Caco-2 (cell line): ENCODE measurements at places on chromosomes 16 and 17. TPM values are rescaled to one million over a fixed set of nuclear protein-coding genes. Genes with fewer than 3 reads are reported as not detected.

GNAO1 gene
- total RNA-seq, result 1.9 and 3.2 TPM in 2 replicates

SPSB3 gene
- 26.0 and 28.0 TPM in 2 replicates for total RNA-seq

HASPIN gene
- total RNA-seq, result 9.1 and 9.5 TPM in 2 replicates

VAT1L gene
- total RNA-seq, result not detected in 2 replicates

GRCh38 chr17:63431618-63431938, 14.5 kb downstream of the CYB561 start:
- no peak overlapping the region for H3K4me3 ChIP-seq
- no peaks in the 10 kb centered on the region for H3K27me3 ChIP-seq
- H3K36me3 ChIP-seq, result peaks cover 1% of the 10 kb centered on the region; the same call in 1 of the 2 replicates
- DNase-seq, result peak; percentile 4

- peak overlapping the region; percentile 49 for H3K4me3 ChIP-seq
- no peak for DNase-seq
- no peaks in the 10 kb centered on the region; the same call in 1 of the 2 replicates for H3K36me3 ChIP-seq
- H3K4me1 ChIP-seq, result no peaks in the 10 kb centered on the region
- no peak overlapping the region for H3K27ac ChIP-seq
Observed at GRCh38 chr17:7856011-7856810, 1.1 kb downstream of the NAA38 start.

DNA sequence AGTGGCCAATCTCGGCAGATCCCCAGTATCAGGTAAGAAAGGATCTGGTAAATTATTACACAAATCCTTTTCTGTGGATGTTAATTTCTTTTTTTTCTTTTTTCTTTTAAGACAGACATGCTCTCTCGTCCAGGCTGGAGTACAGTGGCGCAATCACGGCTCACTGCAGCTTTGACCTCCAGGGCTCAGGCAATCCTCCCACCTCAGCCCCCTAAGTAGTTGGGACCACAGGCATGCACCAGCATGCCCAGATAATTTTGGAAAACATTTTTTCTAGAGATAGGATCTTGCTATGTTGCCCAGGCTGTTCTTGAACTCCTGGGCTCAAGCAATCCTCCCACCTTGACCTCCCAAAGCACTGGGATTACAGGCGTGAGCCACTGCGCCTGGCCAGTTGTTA, 54.0 kb downstream of the GAS7 start:
- H3K4me3 ChIP-seq, result no peak overlapping the region
- no peaks in the 10 kb centered on the region for H3K4me1 ChIP-seq
- H3K36me3 ChIP-seq, result no peaks in the 10 kb centered on the region
- no peak overlapping the region for H3K27ac ChIP-seq
- DNase-seq, result no peak
- no peaks in the 10 kb centered on the region for H3K27me3 ChIP-seq

DNA sequence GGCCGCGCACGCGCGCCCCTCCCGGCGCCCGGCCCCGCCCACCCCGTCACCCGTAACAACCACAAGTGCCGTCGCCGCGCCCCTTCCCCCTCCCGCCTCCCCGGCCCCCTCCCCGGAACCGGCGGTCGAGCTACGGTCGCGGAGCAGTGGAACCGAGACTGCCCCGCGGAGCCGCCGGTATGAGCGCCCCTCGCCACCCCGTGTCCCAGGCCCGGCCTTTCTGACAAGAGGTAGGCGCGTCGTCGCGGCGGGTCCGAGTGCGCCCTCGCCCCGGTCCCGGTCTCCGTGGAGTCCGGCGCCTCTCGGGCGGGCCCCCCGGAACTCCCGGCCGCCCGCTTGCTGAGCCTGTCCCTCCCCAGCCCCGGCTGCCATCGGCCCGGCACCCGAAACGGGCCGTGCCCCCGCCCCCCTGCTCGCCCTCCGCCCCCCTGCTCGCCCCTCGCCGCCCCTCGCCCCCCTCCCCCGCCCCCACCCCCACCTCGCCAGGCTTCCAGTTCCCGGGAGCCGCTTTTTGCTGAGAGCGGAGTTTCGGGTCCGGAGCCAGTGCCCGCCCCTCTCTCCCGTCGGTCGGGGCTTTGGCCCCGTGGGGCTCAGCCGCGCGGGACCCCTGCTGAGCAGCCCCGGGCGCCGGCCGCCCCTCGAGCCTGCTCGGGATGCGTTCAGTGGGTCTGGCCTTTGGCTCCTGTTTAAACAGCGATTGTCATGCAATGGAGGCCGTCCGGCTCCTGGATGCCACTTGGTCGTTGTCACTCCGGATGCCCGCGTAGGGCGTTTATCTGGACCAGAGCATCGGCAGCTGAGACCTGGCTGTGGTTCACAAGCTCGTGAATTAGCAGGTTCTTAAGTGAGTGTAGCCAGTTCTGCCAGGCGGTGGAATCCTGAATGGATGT, at the start of gene SEC14L1:
SEC14L1 (plus strand) TSS at position 92 of the 890 bp plus-strand sequence. CDS start 2,628 bp downstream, outside the sequence.
- peak; percentile 61 for DNase-seq
- H3K36me3 ChIP-seq, result no peaks in the 10 kb centered on the region
- peaks cover 22% of the 10 kb centered on the region for H3K4me1 ChIP-seq

DNA sequence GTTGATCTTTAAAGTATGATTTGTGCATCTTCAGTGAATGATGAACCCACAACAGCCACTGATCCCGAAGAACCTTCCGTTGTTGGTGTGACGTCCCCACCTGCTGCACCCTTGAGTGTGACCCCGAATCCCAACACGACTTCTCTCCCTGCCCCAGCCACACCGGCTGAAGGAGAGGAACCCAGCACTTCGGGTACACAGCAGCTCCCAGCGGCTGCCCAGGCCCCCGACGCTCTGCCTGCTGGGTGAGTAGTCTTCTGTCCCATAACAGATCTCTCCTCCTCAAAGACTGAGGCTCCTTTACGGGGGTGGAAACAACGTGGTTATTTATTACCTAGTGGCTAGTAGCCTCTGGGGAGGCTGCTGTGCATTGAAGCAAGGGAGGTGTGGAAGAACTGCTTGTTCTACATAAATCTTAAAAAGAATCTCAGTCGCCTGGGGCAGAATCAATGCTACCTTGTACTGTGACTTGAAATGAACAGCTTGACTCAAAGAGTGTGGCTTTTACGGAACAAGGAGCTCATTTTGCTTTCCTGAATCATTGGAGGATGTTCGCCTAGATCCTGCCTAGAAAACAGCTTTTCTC, 63.0 kb upstream of the CLEC18A start:
- peak; percentile 14 for DNase-seq
- no peaks in the 10 kb centered on the region for H3K27me3 ChIP-seq
- H3K27ac ChIP-seq, result no peak overlapping the region
- no peaks in the 10 kb centered on the region; the same call in 1 of the 2 replicates for H3K4me1 ChIP-seq
- no peak overlapping the region for H3K4me3 ChIP-seq

DNA sequence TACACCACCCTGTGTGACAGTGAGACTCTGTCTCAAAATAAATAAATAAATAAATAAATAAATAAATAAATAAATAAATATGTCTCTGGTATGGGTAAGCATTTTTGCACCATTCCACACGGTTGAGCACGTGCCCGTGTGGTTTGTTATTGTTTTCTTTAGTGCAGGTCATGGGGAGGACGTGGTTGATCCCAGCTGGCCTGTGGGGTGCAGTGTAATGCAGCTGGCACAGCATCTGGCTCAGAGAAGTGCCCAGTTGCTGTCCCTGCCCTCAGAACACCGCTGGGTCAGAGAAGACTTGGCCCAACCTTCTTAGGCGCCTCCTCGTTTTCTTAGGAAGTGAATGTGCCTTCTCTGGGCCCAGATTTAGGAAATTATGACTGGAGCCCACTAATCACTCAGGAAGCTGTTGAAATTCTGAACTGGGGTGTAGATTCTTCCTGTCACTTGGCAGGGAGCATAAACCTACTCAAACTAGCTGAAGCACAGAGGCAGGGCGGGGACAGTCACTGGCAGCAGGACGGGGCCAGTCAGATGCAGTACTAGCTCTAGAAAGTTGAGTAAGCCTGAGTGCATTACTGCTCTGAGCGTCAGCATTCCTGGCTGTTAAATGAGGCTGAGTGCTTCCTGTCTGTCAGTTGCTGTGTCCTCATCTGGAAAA, 85.9 kb downstream of the SNX29 start:
- H3K4me1 ChIP-seq, result no peaks in the 10 kb centered on the region
- no peaks in the 10 kb centered on the region for H3K27me3 ChIP-seq
- H3K27ac ChIP-seq, result no peak overlapping the region
- no peaks in the 10 kb centered on the region; the same call in 1 of the 2 replicates for H3K36me3 ChIP-seq
- no peak for DNase-seq

GRCh38 chr16:8655184-8655717, 19.2 kb upstream of the ABAT start:
- peak; percentile 59 for DNase-seq
- H3K36me3 ChIP-seq, result no peaks in the 10 kb centered on the region
- H3K4me3 ChIP-seq, result no peak overlapping the region
- H3K27ac ChIP-seq, result no peak overlapping the region

- peaks cover 6% of the 10 kb centered on the region for H3K4me1 ChIP-seq
- H3K27ac ChIP-seq, result no peak overlapping the region
- H3K36me3 ChIP-seq, result no peaks in the 10 kb centered on the region
- no peak overlapping the region for H3K4me3 ChIP-seq
- H3K27me3 ChIP-seq, result no peaks in the 10 kb centered on the region; the same call in 1 of the 2 replicates
Observed at GRCh38 chr17:77859035-77859810, 99.3 kb upstream of the TNRC6C start.

DNA sequence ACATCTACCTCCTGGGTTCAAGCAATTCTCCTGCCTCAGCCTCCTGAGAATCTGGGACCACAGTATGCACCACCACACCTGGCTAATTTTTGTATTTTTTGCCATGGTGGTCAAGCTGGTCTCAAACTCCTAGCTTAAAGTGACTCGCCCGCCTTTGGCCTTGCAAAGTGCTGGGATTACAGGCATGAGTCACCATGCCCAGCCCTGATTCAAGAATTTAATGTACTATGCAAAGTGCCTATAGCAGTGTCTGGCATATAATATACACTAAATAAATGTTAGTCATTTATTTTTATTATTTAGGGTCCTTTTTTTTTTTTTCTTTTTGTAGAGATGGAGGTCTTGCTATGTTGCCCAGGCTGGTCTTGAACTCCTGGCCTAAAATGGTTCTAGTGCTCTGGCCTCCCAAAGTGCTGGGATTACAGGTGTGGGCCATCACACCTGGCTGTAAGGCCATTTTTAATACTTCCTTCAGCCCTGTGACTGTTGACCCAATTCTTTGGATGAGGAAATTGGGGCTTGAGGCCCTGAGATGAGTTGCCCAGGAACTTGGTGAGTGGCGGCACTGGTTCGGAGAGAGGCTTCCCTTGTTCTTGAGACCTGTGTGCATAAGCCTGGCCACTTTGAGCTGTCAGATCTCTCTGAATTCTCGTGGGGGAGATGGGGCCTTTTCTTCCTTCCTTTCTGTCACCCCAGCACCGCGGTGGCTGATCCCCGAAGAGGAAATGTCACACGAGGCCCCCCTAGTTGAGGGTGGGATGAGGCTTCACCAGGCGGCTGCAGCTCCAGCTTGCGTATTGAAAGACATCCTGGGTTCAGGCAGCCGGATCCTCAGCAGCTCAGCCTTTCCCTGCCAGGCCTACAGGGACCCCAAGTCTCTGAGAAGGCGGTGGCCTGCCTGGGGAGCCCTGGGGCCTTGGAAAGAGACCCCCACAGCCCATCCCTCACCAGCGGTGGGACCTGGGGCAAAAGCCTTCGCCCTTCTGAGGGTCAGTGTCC, 38.7 kb downstream of the LAT start:
- H3K4me3 ChIP-seq, result no peak overlapping the region
- H3K27ac ChIP-seq, result no peak overlapping the region
- H3K36me3 ChIP-seq, result no peaks in the 10 kb centered on the region

DNA sequence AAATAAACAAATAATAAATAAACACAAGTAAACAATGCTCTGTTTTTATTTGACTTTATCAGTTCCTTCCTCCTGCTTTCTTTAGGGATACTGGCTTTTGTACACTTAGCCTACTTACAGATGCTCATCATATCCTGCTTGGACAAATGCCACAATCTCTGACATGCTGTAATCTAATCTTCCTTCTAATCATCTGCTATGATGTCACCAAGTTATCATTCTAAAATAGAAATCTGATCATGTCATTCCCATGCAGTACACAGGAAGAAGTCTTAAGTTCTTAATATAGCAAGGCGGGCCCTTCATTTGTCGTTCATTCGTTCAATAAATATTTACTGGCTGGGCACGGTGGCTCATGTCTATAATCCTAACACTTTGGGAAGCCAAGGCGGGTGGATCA, 9.1 kb upstream of the UBB start:
- no peak for DNase-seq
- H3K27me3 ChIP-seq, result no peaks in the 10 kb centered on the region
- H3K27ac ChIP-seq, result no peak overlapping the region
- no peaks in the 10 kb centered on the region for H3K36me3 ChIP-seq
